ENCODE measurements at places on chromosomes 2 and 18.

DNA sequence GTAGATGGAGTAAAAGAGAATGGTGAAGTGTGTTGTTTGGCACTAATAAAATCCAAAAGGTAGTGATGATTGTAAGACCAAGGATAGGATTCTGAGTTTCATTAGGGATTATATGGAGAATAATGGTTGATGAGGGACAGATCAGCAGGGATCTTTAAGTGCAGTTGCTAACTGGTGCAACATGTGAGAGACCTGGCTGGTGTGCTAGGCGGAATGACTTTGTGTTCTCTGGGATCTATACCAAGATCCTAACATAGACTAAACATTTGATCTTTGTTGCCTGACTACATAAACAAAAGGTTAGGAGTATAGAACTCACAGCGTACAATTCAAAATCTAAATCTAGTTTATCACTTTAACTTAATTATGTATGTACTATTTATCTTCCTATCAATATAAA, 135.4 kb downstream of the PTRHD1 start:
- DNase-seq = no peak

- no peak for DNase-seq
Measured at GRCh38 chr2:217622205-217623060, 380.4 kb downstream of the TNS1 start.

DNA sequence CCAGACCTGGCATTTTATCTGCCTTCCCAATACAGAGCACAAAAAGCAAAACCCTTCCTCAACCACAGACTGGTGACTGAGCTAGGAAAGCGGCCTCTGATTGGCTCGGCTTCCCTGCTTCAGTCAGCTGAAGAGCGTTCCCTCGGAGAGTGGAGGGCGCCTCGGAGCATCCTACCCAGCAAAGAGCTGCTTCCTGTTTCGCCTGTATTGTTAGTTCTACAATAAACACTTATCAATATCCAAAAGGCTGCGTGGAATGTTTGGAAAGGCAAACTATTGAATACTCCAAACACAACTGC, 125.0 kb downstream of the CACNB4 start:
- no peak for DNase-seq

- no peak for DNase-seq
Measured at GRCh38 chr2:88483200-88483599, 30.7 kb upstream of the FOXI3 start.

DNA sequence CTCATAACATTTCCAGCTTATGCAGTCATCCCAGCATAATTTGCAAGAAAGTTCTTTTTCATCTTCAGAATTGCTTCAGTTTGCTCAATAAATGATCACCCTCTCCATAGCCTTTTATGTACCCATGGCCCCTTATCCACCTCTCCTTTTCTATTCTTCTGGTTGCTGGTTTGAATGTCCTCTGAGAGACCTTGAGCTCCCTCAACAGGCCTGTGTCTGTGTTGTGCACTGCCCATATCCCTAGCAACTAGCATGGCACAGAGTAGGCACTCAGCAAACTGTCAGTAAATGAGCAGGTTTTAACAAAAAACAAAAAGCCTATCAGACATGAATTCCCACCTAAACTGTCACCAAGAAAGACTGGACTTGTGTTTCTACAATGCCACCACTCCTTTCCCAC, 160.5 kb downstream of the AKAIN1 start:
- DNase-seq = no peak

DNA sequence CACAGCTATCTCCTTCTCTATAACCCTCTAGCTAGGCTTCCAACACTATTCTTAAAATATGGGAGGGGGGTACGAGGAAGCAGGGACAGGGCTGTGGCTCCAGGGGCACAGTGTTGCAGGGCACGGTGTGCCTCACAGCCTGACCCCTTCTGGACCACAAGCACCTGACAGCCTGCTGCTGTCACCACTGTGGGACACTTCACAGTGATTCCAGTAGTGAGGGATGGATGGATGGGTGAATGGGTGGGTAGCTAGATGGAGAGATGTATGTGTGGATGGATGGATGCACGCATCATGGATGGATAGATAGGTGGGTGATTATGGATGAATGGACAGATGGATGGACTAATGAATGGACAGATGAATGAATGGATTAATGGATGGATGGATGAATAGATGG, 21.6 kb downstream of the PXDN start:
- no peak for DNase-seq

- DNase-seq = no peak
Measured at GRCh38 chr2:27962006-27962405, 71.5 kb downstream of the BABAM2 start.

GRCh38 chr2:184006998-184007397, 591.3 kb upstream of the ZNF804A start:
- DNase-seq = no peak

- no peak for DNase-seq
Measured at GRCh38 chr2:238911376-238912227, 63.7 kb downstream of the TWIST2 start.

DNA sequence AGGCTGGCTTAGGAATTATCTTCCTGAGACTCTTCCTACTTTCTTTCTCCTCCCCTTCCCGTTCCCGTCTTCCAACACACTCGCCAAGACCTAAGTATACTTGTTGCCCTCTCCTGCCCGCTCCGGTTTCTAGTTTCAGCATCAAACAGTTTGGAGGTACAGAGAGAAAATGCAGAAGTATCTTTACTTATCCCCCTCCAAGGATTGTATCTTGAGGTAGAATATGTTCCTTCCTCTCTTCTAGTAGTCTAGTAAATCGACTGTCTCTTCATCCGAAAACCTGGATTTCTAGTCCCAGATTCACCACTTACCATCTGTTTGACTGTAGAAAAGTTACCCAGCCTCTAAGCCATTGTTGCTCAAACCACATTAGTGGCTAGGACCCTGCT, 755 bp downstream of the EIF4E2 start:
- no peak for DNase-seq

DNA sequence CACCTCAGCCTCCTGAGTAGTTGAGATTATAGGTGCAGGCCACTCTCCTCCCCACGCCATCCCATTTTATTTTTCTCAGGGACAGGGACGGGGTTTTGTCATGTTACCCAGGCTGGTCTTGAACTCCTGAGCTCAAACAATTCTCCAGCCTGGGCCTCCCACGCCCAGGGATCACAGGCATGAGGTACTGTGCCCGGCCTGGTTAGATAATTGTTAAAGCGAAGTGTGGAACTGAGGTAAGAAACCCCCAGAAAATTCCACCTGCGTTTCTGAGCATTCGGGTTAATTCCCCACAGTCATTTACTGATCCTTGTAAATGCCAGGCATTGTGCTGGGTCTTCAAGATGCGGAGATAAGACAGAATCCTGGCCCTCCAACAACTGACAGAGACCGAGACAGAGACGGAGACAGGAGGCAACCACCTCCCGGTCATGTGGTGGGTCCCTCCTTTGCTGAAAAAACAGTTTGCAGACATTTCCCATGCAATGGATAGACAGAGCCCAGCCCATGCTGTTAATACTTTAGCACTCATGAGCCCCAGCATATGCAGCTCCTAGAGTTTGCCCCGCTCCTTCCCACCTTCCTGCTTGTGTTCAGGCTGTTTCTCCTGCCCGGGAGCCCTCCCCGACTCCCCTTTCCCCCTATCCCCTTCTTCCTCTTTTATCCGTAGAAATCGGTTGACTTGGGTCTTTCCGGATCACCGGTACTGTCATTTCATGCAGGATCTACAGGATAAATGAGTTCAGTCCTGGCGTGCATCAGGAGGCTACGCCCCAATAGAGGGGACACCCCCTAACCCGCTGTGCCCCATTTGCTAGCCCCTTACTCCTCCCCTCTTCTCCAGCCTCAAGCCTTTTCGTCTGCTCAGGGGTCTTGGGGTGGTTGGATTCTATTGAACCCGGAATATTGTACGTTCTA, 1.6 kb upstream of the RHOB start:
- DNase-seq = no peak

DNA sequence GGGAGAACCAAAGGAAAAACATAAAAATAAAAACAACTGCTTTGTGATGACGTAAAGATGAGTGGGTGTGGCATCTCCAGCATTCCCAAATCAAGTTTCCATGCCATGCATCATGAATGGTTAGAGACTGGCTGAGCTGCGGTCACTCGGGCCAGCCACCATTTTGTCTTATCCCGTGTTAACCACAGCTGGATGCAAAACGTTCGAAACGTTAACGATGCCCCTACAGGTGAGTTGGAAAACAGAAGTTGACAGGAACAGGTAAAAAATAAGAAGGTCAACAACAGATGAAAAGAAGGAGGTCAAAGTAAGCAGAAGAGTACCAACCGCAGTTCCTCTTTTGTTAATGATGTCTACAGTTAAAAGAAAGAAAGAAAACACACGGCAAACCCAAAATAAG, 411.1 kb downstream of the NRXN1 start:
- no peak for DNase-seq

Measured in GM12892 (cell line).